Activated T-helper 17 cell treated with anti-CD3 and anti-CD28 coated beads, Interleukin-2, amount 50 U/mL, for 72 hours (primary cell): ENCODE measurements at places on chromosomes 1 and 21. TPM values are rescaled to one million over a fixed set of nuclear protein-coding genes. Genes with fewer than 3 reads are reported as not detected.

DNA sequence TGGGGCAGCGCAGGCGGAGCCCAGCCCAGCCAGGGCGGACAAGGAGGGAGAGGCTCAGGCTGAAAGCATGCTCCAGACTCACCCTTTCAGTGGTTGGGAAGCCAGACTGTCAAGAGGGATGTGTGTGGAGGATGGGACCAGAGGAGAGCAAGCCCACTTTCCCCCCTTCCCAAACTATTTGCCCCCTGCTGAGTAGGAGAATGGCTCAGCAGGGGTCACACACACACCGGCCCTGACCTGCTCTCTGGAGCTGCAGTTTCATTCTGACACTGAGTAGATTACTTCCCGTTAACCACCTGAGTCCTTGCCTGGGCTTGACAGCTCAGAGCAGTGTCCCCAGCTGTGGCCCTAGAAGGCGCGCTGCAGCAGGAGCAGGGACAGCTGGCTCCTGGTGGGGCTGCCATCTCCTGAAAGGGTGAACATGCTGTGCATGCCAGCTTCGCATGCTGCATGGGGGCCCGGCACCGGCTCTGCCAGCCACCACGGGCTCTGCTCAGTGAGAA lies 51.6 kb upstream of the CNTN2 start:
- no peak for ATAC-seq

- ATAC-seq = no peak
Observed at GRCh38 chr1:54125386-54126070, 27.3 kb downstream of the CDCP2 start.

DNA sequence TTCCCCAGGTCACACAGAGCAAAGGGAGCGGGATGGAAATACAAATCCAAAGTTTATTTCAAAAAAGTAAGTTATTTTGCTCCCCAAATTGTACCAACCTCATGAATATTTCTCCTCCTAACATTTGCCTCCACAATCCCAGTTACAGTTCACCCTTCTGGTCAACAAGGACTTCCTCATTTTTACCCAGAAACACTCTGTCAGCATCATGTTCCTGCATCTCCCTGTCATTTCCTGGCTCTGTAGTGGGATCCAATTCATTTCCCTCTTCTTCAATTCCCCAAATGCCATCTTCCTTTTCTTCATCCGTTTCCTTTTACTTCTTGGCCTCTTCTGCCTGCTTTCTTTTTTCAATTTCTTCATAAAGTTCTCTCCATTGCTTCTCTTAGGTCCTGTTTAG lies 32.0 kb upstream of the EPS15 start:
- no peak for ATAC-seq

- ATAC-seq = no peak
Observed at GRCh38 chr1:94160811-94161210, 39.9 kb upstream of the ABCA4 start.

DNA sequence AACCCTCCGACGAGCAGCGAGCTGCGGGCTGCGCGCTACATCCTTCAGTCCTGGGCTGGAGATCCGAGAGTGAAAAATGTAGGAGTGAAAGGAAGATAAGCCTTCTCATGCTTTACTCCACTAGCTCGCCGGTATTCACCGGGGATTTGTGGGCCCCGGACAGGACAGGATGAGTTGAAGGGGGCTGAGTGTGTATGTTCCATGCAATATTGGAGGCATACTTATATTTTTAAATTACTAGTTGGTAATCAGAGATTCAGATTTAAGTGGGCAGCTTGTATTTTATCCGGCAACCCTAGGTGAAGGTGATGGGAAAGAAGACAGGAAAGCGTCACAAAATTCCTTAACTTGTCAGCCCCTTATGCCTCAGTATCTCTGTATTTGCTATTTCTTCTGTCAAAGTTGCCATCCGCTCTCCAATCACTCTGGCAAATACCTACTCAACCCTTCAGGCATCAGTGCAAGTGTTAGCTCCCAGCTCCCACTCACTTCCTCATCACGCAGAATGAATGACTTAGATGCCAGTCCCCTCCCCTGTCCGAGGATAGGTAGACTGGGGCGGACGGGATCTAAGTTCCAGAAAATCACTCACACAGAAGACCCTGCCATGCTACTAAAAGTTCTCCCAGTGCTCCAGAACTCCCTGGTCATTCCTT lies 503 bp upstream of the PIGM start:
- peak; percentile 30 for ATAC-seq

DNA sequence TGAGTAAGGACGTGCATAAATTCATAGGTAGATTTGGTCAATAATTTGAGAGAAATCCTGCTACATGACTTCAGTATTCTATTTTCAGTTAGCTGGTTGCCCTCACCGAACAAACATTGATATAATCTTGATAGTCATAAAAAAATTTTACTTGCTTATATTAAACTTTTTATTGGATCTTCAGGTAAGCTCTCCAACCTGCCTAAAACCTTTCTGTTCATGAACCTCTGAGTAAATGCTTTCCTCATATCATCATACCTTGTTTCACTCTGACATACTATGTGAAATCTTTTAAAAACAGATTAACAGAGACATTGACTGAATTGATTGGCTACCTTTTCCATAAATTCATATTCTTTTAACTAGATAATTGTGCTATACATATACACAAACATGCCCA lies 299.0 kb downstream of the NCAM2 start:
- ATAC-seq = no peak

DNA sequence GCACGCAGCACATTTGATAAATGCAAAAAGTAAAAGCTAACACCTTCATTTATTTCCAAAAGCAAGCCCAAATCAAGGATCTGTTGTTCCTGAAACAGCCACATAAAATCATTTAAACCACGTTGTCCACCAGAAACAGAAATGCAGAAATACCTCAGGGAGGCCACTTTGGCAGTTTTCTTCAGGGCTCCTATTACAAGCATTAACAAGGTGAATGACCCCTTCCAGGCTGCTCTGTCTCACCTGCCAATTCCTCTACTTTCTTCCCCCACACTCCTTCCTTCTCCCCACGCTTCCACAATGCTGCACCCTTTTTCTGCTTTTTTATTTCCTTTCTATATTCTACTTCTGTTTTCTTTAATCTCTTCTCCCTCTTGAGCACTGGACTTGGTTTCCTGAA lies 55.0 kb upstream of the PTGFRN start:
- no peak for ATAC-seq

GRCh38 chr21:34844013-34844923 lies 175.5 kb downstream of the CLIC6 start:
- ATAC-seq = peak; percentile 16

GRCh38 chr1:230109895-230110667 lies 43.0 kb downstream of the GALNT2 start:
- ATAC-seq = peak; percentile 86

DNA sequence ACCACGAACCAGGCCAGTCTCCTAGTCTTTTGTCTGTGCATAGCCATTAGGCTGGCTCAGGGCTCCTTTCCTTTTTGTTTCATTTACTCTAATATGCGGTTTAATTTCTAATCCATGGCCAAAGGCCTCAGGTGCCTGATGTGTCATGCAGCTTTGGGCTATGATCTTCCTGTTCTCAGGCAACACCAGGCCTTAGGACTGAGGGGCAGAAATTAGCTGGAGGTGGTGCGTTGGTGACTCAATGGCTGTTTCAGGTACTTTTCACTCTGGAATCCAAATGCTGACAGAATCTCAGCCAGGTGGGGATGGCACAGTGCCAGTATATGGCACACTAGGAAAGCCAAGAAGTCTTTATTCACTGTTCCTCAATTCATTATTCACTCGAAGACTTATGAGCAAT lies 105.3 kb downstream of the CACNA1E start:
- no peak for ATAC-seq

DNA sequence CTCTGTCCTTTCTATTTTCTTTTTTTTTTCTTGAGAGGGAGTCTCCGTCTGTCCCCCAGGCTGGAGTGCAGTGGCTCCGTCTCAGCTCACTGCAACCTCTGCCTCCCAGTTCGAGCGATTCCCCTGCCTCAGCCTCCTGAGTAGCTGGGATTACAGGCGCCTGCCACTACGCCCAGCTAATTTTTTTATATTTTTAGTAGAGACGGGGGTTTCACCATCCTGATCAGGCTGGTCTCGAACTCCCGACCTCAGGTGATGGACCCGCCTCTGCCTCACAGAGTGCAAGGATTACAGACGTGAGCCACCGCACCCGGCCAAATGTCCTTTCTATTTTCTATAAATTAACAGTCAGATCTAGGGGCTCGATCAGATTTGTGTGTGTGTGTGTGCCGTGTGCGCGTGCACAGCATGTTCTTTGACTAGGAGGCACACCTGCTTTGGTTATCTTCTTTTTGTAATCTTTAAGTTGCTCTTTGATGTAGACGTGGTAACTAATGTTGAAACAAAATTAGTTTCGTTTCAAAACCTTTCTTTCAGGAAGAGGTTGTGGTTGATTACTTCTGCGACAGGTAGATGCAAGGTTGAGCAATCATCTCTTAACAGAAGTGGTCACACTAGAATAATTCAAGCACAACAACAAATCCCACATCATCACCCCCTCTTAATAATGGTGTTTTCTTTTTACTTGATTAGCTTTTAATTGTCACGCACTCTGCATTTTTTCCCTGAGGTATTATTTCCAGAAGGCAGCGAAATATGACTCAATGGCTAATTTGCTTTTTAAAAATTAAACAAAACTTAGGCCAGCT lies 779 bp upstream of the DEGS1 start:
- ATAC-seq = peak; percentile 61

GRCh38 chr1:207948536-207949250 lies 37.8 kb upstream of the CD34 start:
- ATAC-seq = no peak

- ATAC-seq = no peak
Observed at GRCh38 chr1:74341702-74342339, 106.6 kb downstream of the TNNI3K start.

- ATAC-seq = no peak
Observed at GRCh38 chr21:18467715-18468114, 64.1 kb upstream of the TMPRSS15 start.

DNA sequence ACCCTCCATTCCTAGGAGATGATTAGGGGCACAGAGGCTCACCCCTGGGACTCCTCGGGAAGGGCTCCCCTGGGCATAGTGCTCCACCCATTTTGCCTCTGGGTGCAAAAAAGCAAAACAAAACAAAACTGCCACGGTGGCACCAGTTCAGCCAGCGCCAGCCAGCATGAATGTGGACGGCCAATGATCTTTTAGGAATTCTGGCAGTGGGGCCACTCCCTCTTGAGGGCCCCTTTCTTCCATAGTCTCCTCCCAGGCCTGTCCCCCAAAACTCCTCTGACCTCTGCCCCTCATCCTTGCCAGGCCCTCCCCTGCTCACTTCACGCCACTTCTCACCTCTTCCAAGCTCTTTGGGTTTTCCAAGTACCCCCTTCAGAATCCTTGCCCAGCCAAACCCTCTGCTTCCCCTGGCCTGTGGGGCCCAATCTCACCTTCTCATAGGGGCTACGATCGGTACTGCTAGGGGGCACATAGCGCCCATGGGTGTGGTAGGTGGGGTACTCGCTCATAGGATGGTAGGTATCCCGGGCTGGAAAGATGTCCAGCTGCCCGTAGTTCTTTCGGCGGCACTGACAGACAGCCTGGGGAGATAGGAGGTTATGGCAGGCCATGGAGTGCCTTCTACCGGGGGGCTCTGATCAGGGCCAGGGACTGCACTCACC lies 13.3 kb downstream of the TRIM46 start:
- ATAC-seq = no peak

DNA sequence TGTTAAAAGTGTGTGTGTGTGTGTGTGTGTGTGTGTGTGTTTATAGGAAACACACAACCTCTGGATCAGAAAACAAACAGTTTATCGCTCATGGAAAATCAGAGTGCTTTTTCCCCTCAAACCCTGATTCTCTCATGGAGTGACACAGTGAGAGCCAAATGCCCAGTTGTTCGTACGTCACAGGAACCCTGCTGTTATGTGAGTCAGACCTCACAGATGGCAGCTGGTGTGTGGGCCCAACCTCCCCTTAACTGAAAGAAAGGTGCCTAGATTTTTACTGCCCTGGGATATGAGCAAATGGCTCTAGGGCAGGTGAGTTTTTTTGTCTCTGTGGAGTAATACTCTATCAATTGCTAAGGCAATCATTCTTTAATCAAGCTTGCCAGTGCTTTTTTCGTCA lies 1788.1 kb downstream of the BRINP3 start:
- ATAC-seq = no peak

DNA sequence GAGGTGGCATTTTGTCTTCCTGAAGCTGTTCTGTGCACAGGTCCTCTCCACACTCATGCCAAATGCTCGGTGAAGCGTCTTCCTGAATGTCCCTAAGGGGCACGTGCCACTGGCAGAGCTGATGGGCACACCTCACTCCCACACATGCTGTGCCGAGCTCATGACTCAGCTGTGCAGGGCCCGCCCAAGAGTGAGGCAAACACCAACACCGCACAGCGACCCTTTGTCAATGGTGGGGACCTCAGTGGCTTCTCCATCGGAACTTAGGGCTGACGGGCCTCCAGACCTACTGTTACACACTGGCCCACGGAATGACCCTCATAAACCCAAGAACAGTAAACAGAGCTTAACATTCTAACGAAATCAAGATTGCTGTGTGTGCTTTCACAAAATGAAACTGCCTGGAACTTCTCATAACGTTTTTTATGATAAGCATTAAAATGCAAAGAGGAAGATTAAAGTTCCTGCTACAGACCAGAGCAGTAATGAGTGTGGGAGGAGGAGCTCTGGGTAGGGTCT lies 89.3 kb downstream of the SIM2 start:
- ATAC-seq = no peak

- no peak for ATAC-seq
Observed at GRCh38 chr1:67846538-67846937, 13.3 kb upstream of the GNG12 start.

DNA sequence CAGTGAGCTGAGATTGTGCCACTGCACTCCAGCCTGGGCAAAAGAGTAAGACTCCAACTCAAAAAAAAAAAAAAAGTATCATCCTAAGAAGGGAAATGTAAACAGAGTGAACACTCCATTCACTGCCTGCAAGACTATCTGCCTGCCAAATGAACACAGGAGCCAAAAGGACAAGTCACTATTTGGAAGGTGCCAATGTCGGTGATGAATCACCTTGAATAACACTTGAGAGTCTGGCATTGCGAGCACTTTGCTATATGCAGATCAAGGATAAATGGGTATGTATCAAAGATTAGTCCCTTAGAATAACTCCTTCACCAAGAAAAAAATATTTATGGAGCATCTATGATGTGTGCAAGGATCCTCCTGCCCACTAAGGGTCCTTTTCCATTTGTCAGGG lies 6.6 kb downstream of the UBR4 start:
- ATAC-seq = no peak

- ATAC-seq = peak; percentile 43
Observed at GRCh38 chr1:32619701-32620485, 30.5 kb downstream of the ZBTB8OS start.

DNA sequence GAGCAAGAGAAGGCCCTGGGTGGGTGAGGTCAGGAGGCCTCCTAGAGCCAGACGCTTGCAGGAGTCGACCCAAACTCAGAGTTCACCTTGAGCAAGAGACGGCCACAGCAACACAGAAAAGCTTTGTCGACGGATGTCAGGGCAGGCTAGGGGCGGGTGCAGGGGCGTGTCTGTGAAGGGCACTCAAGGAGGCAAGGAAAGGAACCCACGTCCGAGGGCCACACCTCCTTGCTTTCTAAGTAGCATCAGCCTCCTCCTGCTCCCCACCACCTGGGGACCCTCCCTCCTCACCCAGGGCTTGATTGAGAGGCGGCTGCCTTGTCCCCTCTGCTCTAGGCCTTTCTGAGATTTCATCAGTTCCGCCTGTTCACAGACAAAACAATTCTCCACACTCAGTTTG lies 92.1 kb downstream of the OMA1 start:
- ATAC-seq = no peak

Gene SH3BP5L
- total RNA-seq = 21.0 TPM

Gene HAX1
- 132 TPM for total RNA-seq

Gene E2F2
- 24.1 TPM for total RNA-seq

Gene L1TD1
- total RNA-seq = not detected

Gene ADAM30
- total RNA-seq = not detected

Gene UTS2
- total RNA-seq = 0.58 TPM

Gene RAD54L
- 50.8 TPM for total RNA-seq

Gene TMEM54
- 0.80 TPM for total RNA-seq

Gene C1orf226
- total RNA-seq = not detected

Gene CYP4Z1
- not detected for total RNA-seq

Gene LEFTY1
- total RNA-seq = not detected
